Amygdala (tissue), 56 donors: ENCODE measurements at places on chromosomes 1 and 21.
A peak's percentile ranks its signal among the peaks of the same experiment; 100 is the strongest.

DNA sequence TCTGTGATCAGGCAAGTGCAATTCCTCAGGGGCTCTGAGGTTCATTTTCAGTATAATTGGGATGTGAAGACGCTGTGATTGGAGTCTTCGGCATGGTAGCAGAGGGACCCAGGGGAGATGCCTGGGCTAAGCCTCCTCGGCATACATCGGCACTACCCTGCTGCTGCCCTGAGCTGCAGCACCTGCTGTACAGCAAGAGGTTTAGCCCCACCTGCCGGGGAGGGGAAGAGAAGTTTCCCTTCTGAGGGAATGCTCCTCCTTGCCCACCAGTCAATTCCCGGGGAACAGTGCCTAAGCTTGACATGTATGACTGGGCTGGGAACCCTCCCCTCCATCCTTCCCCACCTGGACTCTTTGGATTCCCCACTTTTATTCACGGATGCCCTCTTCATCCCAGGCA is 24.9 kb downstream of the CNIH3 start:
- no peak for DNase-seq

GRCh38 chr1:185268352-185268751 is 48.7 kb downstream of the IVNS1ABP start:
- no peak for DNase-seq

- no peak for DNase-seq
These were observed 67.3 kb upstream of the KCNJ6 start for GRCh38 chr21:37983336-37984095.

DNA sequence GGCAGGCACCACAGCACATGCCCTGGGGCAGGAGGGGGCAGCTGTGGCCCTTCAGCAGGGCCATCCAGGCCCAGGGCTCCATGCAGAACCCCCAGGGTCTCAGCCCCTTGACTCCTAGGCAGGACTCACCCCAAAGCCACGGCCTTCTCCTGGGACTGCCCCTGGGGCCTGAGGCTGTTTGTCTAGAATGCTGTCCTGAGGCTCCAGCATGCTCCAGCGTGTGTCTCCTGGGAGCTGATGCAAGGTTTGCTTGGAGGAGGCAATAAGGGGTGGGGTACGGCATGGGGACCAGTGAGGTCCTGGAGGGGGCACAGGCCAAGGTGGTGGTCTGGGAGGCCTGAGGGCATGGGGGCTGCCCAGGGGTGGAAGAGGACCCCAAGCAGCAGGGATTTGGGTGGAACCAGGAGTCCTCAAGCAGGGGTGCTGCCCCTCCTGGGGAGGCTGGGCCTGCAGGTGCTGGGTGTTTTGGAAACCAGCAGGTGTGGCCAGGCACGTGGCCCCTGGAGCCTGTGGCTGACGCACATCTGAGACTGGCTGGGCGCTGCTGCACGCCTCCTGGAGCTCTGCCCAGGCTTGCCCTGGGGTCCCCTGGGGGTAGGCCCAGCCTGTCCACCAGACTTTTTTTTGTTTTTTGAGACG is 7.8 kb upstream of the CALML6 start:
- DNase-seq = no peak

GRCh38 chr21:39029900-39030884 is 153.1 kb downstream of the PSMG1 start:
- no peak for DNase-seq

DNA sequence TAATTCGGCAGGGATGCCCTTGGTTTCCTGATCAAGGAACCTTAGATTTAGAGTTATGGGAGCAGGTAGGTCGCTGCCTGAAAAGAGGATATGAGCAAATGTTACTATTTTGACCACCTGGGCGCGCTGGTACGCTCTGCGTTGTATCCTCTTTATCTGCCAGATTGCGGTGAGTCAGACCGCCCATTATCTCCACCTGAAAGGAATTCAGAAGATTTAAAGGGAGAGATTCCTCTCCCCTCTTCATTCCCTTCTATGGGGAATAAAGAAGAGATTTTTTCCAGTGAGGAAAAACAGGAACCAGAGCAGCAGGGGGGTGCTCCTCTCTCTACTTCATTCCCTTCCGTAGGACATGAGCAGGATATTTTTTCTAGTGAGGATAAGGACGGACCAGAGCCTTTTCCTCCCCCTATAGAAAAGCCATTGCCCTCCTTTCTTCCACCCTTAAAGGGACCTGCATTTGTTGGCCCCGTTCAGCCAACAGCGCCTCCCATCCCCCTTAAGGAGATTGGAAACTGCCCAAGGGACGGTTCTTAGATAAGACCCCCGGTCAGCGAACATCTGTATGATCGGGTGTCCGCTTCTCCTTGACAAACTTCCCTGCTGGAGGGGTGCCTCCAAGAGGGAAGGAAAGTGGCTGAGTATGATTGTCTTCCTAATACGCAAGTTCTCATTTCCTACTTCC is 34.1 kb downstream of the CLCA1 start:
- DNase-seq = no peak

DNA sequence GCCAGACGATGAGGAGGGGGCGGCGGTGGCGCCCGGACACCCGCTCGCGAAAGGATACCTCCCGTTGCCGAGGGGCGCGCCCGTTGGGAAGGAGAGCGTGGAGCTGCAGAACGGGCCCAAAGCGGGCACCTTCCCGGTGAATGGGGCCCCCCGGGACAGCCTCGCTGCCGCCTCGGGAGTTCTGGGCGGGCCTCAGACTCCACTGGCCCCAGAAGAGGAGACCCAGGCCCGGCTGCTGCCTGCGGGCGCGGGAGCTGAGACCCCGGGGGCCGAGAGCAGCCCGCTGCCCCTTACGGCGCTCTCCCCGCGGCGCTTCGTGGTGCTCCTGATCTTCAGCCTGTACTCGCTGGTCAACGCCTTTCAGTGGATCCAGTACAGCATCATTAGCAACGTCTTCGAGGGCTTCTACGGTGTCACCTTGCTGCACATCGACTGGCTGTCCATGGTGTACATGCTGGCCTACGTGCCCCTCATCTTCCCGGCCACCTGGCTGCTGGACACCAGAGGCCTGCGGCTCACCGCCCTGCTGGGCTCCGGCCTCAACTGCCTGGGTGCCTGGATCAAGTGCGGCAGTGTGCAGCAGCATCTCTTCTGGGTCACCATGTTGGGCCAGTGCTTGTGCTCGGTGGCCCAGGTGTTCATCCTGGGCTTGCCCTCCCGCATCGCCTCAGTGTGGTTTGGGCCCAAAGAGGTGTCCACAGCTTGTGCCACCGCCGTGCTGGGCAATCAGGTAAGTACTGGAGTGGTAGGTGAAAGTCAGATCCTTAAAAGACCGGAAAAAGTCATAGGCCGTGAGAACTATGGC is 588 bp downstream of the FLVCR1 start:
- peak; percentile 38 for DNase-seq

- DNase-seq = no peak
These were observed 20.5 kb upstream of the CAPZB start for GRCh38 chr1:19505693-19506457.

DNA sequence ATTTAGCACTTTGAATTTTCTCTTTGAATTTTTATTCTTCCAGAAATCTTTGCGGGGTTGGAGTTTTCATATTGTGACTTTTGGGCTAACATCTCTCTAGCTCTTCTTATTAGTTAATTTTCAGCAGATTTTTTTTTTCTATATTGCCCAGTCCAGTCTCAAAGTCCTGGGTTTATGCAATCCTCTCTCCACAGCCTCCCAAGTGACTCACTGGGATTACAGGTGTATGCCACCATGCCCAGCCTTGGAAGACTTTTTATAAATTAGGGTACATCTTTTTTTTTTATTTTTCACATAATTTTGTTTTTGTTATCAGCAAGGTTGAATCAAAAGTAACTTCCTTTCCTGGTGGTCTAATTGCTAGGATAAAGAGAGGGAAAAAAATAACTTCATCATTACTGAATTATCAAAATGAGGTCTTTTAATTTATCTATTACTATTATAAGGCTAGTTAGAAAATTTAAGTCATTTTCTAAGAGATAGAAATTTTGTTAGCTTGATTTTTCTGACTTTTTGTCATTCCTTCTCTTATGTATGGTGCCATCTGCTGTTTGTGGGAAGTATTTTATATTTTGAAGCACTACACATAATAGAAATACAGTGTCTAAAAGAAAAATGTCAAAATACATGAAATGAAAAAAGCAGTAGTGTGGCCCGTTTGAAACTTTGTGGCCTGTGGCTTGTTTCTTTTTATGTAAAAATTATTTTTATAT is 273.4 kb upstream of the CACYBP start:
- no peak for DNase-seq

DNA sequence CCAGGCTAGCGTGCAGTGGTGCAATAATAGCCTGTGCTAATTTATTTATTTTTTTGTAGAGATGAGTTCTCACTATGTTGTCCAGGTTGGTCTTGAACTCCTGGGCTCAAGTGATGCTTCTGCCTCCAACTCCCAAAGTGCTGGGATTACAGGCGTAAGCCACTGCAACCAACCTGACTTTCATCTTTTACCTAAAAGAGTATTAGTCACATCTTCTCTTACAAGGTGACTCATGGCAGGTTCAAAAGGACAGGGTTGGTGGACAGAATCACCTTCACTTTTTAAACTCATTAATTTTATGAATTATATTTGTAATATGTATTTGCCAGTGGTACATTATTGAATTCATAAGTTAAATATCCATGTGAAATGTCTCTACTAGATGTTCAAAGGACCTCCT is 18.1 kb downstream of the JAM2 start:
- DNase-seq = no peak

GRCh38 chr21:17731554-17731953 is 87.6 kb downstream of the C21orf91 start:
- DNase-seq = no peak

DNA sequence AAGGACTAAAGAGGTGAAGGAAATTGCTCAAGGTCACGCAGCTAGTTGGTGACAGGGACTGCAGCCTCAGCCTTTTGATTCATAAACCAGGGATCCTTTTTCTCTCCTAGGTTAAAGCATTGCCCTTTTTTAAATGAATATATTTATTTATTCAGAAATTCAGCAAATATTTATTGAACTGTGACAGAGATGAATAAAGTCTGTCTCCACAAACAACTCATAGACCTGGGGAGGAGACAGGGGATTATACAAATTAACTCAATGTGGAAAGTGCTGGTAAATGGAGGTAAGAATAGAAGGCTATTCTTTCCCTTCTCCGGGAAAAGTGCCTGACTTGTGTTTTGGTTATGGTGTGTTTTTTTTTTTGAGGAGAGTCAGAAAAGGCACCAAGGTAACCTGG is 110.7 kb downstream of the ROR1 start:
- DNase-seq = no peak

GRCh38 chr1:3089490-3089889 is 20.5 kb downstream of the PRDM16 start:
- no peak for DNase-seq

GRCh38 chr1:166479052-166479631 is 312.3 kb upstream of the FAM78B start:
- DNase-seq = peak; percentile 4

- peak; percentile 7 for DNase-seq
These were observed 56.9 kb upstream of the IVNS1ABP start for GRCh38 chr1:185373813-185374529.

- no peak for DNase-seq
These were observed 80.2 kb downstream of the SLC45A1 start for GRCh38 chr1:8398086-8398485.

- DNase-seq = no peak
These were observed 404.5 kb upstream of the ADAMTS5 start for GRCh38 chr21:27371115-27371974.

DNA sequence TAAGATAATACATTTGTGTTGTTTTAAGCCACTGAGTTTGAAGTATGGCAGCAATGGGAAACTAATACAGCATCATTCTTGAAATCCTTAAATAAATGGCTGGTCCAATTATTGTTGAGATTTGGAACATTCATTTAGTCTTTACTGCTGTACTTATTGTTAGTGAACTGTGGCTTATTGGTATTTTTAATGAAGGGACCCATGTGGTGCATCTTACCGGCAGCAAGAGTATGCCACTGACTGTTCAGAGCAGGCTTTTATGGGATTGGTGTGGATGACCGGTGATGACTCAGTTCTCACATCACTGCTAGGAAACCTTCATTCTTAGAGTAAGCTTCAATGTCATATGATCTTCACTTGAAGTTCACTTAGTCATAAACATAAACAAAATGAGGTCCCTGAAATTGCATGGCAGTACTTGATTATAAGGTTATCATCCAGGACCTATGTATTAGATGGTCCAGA is 31.5 kb downstream of the PRKAA2 start:
- DNase-seq = no peak

- no peak for DNase-seq
These were observed 3.4 kb downstream of the CACHD1 start for GRCh38 chr1:64473367-64473766.

DNA sequence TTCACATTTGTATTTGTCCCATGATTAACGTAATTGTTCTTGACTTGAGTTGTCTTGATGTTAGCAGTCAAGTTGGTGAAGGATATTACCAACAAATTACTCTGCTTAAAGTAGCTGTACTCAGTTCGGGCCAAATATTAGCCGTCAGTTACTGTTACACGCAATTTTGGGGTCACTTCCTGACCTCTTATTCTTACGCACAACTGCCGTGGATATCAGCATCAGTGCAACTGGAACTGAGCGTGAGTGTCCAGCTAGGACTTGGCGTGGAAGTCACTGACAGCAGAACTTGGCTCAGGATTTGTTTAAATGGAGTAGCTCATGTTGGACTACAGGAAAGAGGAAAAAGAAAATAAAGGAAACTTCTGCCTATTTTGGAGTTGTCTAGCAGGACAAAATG is 56.4 kb downstream of the ADAMTS1 start:
- no peak for DNase-seq

- DNase-seq = no peak
These were observed 45.0 kb upstream of the ADARB1 start for GRCh38 chr21:45029298-45029947.

DNA sequence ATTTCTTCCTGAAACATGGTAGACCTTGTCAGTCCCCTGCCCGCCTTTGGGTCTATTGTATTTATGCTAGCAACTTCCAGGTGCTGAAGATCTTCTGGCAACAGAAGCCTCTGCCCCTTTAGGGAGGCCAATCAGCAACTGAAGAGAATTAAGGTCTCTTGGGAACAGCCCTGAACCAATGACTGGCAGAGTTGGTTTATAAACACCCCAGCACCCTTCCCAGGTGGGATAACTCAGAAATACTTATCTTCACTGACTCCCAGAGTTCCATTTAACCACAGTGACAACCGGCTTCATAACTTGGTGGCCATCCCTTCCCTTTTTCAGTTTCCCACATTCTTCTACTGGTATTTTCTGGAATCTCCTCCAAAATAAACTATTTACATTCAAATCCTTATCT is 27.2 kb upstream of the TMCO1 start:
- DNase-seq = no peak

GRCh38 chr1:101723415-101723814 is 273.3 kb downstream of the OLFM3 start:
- no peak for DNase-seq

- no peak for DNase-seq
These were observed 69.9 kb downstream of the OBSCN start for GRCh38 chr1:228277491-228278431.

- DNase-seq = no peak
These were observed 112.5 kb upstream of the F3 start for GRCh38 chr1:94654031-94654430.

DNA sequence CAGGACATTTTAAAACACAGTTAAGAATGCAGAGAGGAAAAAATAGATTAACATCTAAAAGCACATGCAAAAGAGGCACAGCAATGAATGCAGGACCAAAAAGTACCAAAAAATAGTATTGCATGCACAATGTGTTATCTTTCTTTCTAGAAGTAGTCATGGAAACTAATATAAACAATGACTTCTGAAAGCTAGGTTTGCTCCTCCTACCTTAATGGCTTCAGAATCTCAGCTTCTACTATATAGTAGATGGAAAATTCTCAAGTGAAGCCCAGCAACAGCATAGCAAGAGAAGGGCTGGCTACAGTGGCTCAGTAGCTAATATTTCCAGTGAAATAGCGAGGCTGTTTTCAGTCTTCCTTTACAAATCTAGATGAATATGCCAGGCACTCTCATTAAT is 125.1 kb downstream of the CRB1 start:
- DNase-seq = no peak
